ENCODE measurements at places on chromosomes 4 and X. TPM values are rescaled to one million over a fixed set of nuclear protein-coding genes. Genes with fewer than 3 reads are reported as not detected.

DNA sequence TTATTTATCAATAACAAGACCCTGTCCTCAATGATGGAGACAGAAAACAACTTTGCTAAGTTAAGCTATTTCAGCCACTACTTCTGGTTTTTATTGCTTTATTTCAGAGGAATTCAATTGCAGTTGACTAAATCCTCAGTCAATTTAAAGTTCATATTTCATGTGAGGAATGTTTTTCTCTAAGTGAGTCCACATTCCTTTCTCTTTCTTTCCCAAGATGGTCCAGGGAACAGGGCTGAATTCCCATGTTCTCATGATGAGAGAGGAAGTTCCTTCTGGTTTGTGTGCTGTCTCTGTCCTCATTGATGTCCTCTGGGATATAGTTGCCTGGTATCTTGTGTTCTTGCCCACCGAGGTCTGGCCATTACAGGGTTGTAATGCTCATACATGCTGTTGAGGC is 117.2 kb downstream of the SLIT2 start:
- H3K4me3 ChIP-seq, result no peak overlapping the region
- no peak for DNase-seq
- H3K4me1 ChIP-seq, result no peaks in the 10 kb centered on the region
- no peak overlapping the region for H3K27ac ChIP-seq
- H3K36me3 ChIP-seq, result no peaks in the 10 kb centered on the region

DNA sequence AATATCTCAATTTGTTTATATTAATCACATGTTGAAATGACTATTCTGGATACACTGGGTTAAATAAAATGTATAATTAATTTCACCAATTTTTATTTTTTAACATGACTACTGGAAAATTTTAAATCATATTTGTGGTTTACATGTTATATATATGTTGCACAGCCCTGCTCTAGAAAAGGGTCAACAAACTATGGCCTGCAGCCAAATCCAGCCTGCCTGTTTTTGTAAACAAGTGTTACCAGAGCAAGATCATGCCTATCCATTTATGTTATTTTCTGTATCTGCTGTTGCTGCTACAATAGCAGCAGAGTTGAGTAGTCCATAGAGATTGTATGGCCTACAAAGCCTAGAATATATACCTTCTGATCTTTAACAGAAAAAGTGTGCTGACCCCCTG is 1.2 kb downstream of the TCEANC start:
- peaks cover 29% of the 10 kb centered on the region for H3K4me1 ChIP-seq
- peak overlapping the region; percentile 95 for H3K27ac ChIP-seq
- H3K4me3 ChIP-seq, result peak overlapping the region; percentile 83
- no peak for DNase-seq
- no peaks in the 10 kb centered on the region for H3K36me3 ChIP-seq

DNA sequence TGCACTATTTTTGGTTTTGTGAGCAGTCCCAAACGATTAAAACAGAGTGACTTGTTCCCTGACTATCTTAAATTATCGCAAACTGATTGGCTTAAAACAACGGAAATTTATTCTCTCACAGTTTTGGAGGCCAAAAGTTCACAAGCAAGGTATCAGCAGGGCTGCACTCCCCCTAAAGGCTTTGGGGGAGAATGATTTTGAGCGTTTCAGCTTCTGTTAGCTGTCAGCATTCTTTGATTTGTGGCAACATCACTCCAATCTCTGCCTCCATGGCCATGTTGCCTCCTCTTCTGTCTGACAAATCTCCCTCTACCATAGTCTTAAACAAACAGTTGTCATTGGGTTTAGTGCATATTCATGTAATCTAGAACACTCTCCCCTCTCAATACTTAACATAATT is 459.6 kb upstream of the ATOH1 start:
- H3K36me3 ChIP-seq, result no peaks in the 10 kb centered on the region
- no peak for DNase-seq
- H3K27ac ChIP-seq, result no peak overlapping the region
- H3K27me3 ChIP-seq, result no peaks in the 10 kb centered on the region
- no peaks in the 10 kb centered on the region for H3K4me1 ChIP-seq

DNA sequence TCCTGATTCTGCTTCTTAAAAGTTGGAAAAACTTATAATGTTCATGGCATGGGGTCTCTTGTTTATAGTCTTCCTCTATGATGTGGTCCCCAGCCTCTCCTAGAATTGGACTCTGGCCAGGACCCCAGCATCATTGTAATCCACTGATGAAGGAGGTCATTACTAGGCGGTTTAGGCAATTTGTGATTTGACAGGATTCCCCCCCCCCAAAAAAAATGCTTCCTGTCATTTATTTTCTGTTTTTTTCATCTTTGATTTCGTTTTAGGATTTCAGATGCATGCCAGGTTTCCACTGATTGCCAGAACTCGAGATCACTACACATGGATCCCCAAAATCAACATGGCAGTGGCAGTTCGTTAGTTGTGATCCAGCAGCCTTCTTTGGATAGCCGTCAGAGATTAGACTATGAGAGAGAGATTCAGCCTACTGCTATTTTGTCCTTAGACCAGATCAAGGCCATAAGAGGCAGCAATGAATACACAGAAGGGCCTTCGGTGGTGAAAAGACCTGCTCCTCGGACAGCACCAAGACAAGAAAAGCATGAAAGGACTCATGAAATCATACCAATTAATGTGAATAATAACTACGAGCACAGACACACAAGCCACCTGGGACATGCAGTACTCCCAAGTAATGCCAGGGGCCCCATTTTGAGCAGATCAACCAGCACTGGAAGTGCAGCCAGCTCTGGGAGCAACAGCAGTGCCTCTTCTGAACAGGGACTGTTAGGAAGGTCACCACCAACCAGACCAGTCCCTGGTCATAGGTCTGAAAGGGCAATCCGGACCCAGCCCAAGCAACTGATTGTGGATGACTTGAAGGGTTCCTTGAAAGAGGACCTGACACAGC is 4.9 kb downstream of the SPRY1 start:
- peak overlapping the region; percentile 86 for H3K4me3 ChIP-seq
- H3K36me3 ChIP-seq, result peaks cover 79% of the 10 kb centered on the region
- peaks cover 54% of the 10 kb centered on the region for H3K4me1 ChIP-seq
- peak overlapping the region; percentile 54 for H3K27ac ChIP-seq

DNA sequence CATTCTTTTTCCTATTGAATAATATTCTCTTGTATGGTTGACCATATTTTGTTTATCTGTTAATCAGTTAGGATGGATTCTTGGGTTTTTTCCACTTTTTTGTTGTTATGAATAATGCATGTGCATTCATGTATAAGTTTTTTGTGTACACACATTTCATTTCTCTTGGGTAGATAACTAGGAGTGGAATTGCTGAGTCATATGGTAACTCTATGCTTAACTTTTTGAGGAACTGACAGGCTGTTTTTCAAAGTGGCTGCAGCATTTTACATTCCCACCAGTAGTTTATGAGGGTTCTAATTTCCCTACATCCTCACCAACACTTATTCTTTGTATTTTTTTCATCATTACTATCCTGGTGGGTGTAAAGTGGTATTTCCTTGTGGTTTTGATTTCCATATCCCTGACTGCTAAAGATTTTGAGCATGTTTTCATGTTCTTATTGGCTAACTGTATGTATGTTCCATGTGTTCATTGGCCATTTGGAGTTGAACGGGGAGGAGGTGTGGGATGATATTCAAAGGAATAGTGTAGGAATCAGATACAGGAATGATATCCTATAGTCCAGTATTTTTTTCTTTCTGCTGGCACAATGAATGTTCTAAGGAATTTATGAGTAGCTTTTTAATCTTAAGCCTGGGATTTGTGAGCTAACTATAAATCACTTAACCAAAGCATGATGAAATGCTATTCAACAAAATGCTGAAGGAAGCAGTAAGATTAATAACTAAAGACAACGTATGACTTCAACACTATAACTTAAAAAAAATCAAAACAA is 114.3 kb downstream of the AMELX start:
- H3K27ac ChIP-seq, result no peak overlapping the region
- DNase-seq, result no peak
- no peaks in the 10 kb centered on the region for H3K4me1 ChIP-seq
- H3K27me3 ChIP-seq, result no peaks in the 10 kb centered on the region
- H3K4me3 ChIP-seq, result no peak overlapping the region

GRCh38 chrX:55778322-55778721 is 60.8 kb downstream of the RRAGB start:
- H3K4me1 ChIP-seq, result no peaks in the 10 kb centered on the region
- DNase-seq, result no peak
- H3K36me3 ChIP-seq, result peaks cover 6% of the 10 kb centered on the region
- H3K27ac ChIP-seq, result no peak overlapping the region
- no peak overlapping the region for H3K4me3 ChIP-seq

GRCh38 chr4:152515678-152516077 is 20.2 kb downstream of the FBXW7 start:
- H3K4me3 ChIP-seq, result no peak overlapping the region
- H3K36me3 ChIP-seq, result peaks cover 33% of the 10 kb centered on the region
- H3K4me1 ChIP-seq, result peaks cover 37% of the 10 kb centered on the region
- DNase-seq, result no peak
- no peak overlapping the region for H3K27ac ChIP-seq

DNA sequence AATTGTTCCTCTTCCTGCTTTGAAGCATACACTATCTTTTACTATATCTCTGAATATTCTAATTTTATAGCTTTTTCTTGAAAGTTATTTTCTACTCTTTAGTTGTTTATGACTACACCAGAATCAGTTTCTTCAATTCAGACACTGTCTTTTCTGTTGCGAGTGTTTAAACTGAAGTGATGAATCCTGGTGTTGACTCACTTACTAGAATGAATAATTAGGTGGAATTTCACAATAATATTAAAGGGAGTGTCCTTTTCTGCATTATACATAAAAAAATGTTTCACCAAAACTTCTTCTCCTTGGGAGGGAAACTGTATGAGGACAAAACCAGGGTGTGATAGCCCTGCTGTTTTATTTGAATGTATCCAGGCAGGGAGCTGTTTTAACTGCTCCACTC is 1383.1 kb downstream of the C4orf33 start:
- H3K4me3 ChIP-seq, result no peak overlapping the region
- H3K36me3 ChIP-seq, result no peaks in the 10 kb centered on the region
- H3K27me3 ChIP-seq, result no peaks in the 10 kb centered on the region
- no peak for DNase-seq
- H3K27ac ChIP-seq, result no peak overlapping the region
- no peaks in the 10 kb centered on the region for H3K4me1 ChIP-seq

GRCh38 chr4:149245333-149245732 is 570.3 kb downstream of the IQCM start:
- H3K4me1 ChIP-seq, result no peaks in the 10 kb centered on the region
- DNase-seq, result no peak
- no peaks in the 10 kb centered on the region for H3K27me3 ChIP-seq
- H3K36me3 ChIP-seq, result no peaks in the 10 kb centered on the region
- no peak overlapping the region for H3K27ac ChIP-seq

DNA sequence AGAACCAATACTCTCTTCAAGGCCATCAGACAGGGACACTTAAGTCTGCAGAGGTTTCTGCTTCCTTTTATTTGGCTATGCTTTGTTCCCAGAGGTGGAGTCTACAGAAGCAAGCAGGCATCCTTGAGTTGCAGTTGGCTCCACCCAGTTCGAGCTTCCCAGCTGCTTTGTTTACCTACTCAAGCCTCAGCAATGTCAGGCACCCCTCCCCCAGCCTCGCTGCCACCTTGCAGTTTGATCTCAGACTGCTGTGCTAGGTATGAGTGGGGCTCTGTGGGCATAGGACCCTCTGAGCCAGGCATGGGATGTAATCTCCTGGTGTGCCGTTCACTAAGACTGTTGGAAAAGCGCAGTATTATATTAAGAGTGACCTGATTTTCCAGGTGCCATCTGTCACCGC is 12.6 kb upstream of the UGT2B15 start:
- no peak overlapping the region for H3K4me3 ChIP-seq
- H3K4me1 ChIP-seq, result no peaks in the 10 kb centered on the region
- no peak overlapping the region for H3K27ac ChIP-seq
- DNase-seq, result no peak
- no peaks in the 10 kb centered on the region for H3K36me3 ChIP-seq

- H3K36me3 ChIP-seq, result peaks cover 31% of the 10 kb centered on the region
- peaks cover 61% of the 10 kb centered on the region for H3K4me1 ChIP-seq
- peak within 1 kb of the TSS; percentile 94 for H3K27ac ChIP-seq
- H3K27me3 ChIP-seq, result no peaks in the 10 kb centered on the region
- DNase-seq, result peak; percentile 92
Measured at GRCh38 chrX:154547245-154548027, at the start of gene IKBKG. TSS of gene IKBKG (plus strand) at chrX:154547620. CDS start at chrX:154552003, 4,383 bp downstream.

DNA sequence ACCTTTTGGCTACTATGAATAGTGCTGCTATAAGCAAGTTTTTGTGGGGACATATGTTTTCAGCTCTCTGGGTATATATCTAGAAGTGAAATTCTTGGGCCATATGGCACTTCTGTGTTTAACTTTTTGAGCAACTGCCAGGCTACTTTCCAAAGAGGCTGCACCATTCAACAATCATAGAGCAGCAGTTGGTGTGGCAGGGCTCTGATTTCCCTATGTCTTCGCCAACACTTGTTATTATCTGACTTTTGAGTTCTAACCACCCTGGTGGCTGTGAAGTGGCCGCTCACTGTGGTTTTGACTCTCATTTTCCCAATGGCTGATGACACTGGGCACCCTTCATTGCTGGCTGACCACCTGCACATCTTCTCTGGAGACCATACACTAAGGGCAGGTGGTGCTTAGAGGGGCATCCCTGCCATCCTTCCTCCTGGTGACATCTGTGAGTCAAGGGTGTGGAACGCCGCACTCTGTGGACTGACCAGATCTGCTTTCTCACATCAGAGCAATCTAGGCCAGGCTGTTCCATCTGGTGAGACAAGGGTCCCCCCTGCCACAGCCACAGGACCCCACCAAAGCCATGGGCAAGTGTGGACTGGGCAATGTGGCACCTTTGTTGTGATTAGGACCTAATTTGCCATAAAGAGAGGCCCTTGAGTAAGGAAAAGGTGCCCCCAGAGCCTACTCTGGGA is 49.6 kb downstream of the ZFYVE28 start:
- no peak overlapping the region for H3K4me3 ChIP-seq
- no peaks in the 10 kb centered on the region for H3K27me3 ChIP-seq
- H3K4me1 ChIP-seq, result peaks cover 4% of the 10 kb centered on the region
- no peak for DNase-seq
- no peak overlapping the region for H3K27ac ChIP-seq

DNA sequence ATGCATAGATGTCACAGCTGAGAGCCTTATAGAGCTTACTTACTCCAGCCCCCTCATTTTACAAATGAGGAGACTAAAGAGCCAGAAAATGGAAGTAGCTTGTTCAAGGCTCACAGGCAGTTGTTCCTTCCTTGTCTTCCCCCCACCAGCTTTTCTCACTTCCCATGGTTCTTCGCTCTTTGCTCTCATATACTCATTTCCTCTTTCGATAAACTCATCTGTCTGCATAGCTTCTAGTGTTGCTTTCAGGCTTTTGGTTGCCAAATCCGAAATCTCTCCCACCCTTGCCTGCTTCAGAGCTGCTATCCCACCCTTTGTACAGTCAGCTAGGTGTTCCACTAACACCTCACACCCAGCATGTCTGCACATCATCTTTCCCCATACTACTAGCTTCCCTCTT is 25.0 kb upstream of the GJB1 start:
- H3K27me3 ChIP-seq, result no peaks in the 10 kb centered on the region
- H3K36me3 ChIP-seq, result peaks cover 11% of the 10 kb centered on the region
- DNase-seq, result no peak
- H3K4me1 ChIP-seq, result peaks cover 15% of the 10 kb centered on the region
- H3K4me3 ChIP-seq, result peak overlapping the region; percentile 89
- H3K27ac ChIP-seq, result peak overlapping the region; percentile 90

PDGFC gene
- total RNA-seq, result not detected

ADH7 gene
- not detected for total RNA-seq

NLGN4X gene
- not detected for total RNA-seq

SOX3 gene
- not detected for total RNA-seq

TNIP3 gene
- total RNA-seq, result 9.3 TPM

Data from activated CD8-positive, alpha-beta memory T cell treated with anti-CD3 and anti-CD28 coated beads, Interleukin-2, amount 10 ng/mL, durations not matched to agents 7 days and 5 days (primary cell).